NCI-H446 (cell line): ENCODE measurements at places on chromosomes 5 and 9.

DNA sequence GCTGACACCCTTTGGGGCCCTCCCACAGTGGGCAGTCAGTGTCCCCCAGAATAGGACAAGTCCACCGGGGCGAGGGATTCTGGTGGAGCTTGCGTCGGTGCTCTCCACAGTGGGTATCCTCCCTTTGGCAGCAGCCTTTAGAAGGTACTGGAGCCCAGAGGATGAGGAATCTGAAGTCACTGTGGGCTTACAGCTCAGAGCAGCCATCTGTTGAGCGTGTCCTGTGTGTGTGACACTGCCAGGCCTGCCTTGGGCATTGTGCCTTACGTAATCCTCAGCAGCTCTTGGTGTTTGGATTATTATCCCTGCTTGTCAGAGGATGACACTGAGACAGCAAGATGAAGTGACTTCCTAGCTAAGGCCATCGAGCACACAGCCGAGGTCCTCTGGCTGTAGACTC is 12.6 kb downstream of the URM1 start:
- DNase-seq = no peak

DNA sequence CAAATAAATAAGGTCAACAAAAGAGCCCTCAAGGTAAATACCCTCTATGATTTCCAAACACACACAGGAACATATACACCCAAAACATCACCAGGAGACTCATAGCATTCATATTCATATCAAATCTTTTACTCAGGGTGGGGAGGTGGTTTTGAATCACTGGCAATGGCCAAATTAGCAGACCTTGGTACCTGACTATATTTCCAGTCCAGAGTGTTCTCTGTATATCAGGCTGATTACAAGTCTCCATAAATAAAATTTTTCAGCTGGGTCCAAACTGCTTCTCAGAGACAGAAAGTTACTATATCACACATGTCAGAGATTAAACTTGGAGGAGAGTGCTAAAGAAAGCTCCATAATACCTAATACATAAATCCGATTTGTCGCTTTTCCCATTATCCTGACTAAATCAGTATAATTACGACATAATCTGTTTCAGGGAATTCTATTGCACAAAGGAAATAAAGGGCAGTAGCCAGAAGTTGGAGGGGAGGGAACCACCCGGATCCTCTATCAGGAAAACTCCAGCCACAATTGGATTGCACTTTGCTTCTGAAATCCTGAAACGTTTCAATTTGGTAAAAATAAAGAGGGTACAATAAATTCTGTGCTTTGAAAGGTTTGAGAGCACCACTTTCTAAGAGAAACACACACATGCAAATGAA is 7.0 kb upstream of the GOLGA1 start:
- no peak for DNase-seq

- no peak for DNase-seq
These were observed 27.6 kb upstream of the HMCN2 start for GRCh38 chr9:130237763-130238524.

- DNase-seq = no peak
These were observed 327.4 kb upstream of the RPS23 start for GRCh38 chr5:82605441-82605973.

- DNase-seq = no peak
These were observed 22.6 kb upstream of the CTNNAL1 start for GRCh38 chr9:109035684-109036423.

DNA sequence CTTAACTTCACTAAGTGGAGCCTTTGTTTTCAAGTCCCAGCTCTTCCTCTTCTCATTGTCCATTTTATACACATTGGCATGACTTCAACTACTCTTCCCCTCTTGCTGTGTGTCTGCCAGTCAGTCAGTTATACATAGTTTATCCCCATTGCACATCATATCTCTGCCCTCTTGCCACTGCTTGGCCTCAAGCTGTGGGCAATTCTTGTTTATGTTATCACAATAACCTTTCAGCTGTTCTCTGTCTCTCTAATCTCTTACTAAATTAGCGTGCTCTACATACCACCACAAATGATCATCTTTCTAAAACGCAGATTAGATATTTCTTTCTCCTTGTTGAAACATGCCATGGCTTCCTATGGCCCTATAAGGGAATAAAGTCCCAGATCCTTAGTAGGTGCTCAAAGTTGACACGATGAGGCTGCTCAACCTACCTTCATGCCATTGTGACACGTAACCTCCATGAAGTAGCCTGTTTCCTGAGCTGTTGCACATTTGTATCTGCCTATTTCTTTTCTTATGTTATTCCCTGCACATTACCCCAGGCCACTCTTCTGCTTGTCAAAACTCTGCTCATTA is 239.3 kb downstream of the GAS1 start:
- DNase-seq = no peak
